ENCODE measurements at places on chromosomes 12 and 14. TPM values are rescaled to one million over a fixed set of nuclear protein-coding genes. Genes with fewer than 3 reads are reported as not detected.

The TEX22 gene
- under 0.01 TPM for total RNA-seq

The CCDC175 gene
- total RNA-seq, result not detected

The LEMD3 gene
- total RNA-seq, result 21.8 TPM

The DNM1L gene
- 69.3 TPM for total RNA-seq

The IL26 gene
- not detected for total RNA-seq

The FBLN5 gene
- 0.26 TPM for total RNA-seq

The NRXN3 gene
- under 0.01 TPM for total RNA-seq

The OAS2 gene
- 4.5 TPM for total RNA-seq

The APOF gene
- not detected for total RNA-seq

The DENR gene
- total RNA-seq, result 23.8 TPM

The BCL2L2 gene
- 16.3 TPM for total RNA-seq

The PLEKHG7 gene
- total RNA-seq, result not detected

The GPR84 gene
- total RNA-seq, result not detected

The FGF6 gene
- not detected for total RNA-seq

The KLRK1 gene
- not detected for total RNA-seq

The GRIN2B gene
- total RNA-seq, result under 0.01 TPM

The ACSS3 gene
- total RNA-seq, result 0.26 TPM

The SIX1 gene
- total RNA-seq, result under 0.01 TPM

The C14orf132 gene
- 5.2 TPM for total RNA-seq

The RPS26 gene
- 90.9 TPM for total RNA-seq

The ANKRD33 gene
- 0.26 TPM for total RNA-seq

The PTPRB gene
- 113 TPM for total RNA-seq

The CCDC198 gene
- not detected for total RNA-seq

Data from dermis microvascular lymphatic vessel endothelial cell (primary cell).